Effector memory CD4-positive, alpha-beta T cell (primary cell): ENCODE measurements at places on chromosomes 13 and 19.

DNA sequence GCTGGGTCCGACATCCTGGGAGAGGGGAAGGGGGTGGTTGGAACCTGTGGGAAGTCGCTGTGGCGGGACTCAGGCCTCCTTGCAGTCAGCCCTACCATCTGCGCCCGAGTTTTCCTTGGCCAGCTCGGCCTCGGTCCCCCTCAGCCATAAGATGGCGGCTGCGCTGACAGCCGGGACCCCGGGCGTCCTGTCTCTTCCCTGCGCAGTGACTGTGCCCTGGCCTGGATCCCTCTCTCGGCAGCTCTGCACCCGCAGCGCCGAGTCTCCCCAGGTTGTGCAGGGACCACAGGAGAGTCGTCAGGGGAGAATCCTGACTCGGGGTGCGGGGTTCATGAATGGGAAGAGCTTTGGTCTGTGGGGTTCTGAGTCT lies 345 bp downstream of the ZNF257 start:
- H3K4me3 ChIP-seq, result peak overlapping the region; percentile 82
- peak overlapping the region; percentile 56 for H3K27ac ChIP-seq
- no peaks in the 10 kb centered on the region for H3K27me3 ChIP-seq

DNA sequence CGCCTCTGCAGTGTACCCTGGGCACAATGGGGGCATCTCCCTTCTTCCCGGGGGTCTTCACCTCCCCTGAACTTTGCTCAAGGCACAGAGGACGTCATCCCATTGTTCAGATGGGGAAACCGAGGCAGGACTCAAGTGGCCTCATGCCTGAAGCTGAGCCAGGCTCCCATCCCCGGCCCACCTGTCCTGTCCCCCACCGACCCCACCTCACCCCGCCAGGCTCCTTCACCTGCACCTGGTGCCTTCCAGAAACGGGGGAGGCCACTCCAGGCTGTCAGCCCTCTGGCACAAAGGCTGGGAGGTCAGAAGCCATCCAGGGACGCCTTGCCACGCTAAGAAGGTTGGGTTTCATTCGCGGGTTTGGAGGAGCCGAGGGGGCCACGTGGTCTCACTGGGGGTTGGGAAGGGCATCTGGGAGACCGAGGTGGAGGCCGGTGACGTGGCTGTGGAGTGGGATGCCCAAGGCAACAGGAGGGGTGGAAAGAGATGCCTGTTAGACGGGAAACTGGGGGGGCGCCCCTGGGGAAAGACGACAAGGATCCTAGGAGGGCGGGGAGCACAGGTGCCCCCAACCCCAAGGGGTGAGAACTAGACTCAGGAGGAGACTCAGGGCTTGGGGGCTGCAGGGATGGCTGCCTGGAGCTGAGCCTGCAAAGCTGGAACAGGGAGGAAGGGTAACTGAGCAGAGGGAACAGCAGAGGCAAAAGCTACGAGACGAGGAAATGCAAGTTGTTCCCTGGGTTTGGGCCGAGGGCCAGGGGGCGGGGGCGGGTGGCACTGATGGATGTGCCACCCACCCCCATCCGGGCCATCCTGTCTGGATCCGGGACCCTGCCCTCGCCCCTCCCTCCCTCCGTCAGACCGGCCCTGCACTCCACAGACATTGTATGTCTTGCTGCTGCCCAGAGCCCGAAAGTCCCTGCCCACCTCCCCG lies 6.0 kb upstream of the TCF3 start:
- no peak overlapping the region for H3K4me3 ChIP-seq
- no peaks in the 10 kb centered on the region for H3K27me3 ChIP-seq
- H3K36me3 ChIP-seq, result no peaks in the 10 kb centered on the region

- no peak overlapping the region for H3K27ac ChIP-seq
- no peak overlapping the region for H3K4me3 ChIP-seq
- no peaks in the 10 kb centered on the region for H3K27me3 ChIP-seq
- no peak for DNase-seq
Observed at GRCh38 chr13:31556376-31556775, 182.9 kb upstream of the RXFP2 start.

- peak overlapping the region; percentile 44 for H3K4me3 ChIP-seq
- peak; percentile 26 for DNase-seq
- no peaks in the 10 kb centered on the region for H3K27me3 ChIP-seq
- H3K36me3 ChIP-seq, result no peaks in the 10 kb centered on the region
- H3K27ac ChIP-seq, result peak overlapping the region; percentile 67
Observed at GRCh38 chr19:6654347-6655310, 15.3 kb downstream of the TNFSF14 start.

- H3K4me1 ChIP-seq, result peaks cover 16% of the 10 kb centered on the region
- no peak for DNase-seq
- no peak overlapping the region for H3K4me3 ChIP-seq
Observed at GRCh38 chr19:11735375-11735774, 3.4 kb downstream of the ZNF823 start.

DNA sequence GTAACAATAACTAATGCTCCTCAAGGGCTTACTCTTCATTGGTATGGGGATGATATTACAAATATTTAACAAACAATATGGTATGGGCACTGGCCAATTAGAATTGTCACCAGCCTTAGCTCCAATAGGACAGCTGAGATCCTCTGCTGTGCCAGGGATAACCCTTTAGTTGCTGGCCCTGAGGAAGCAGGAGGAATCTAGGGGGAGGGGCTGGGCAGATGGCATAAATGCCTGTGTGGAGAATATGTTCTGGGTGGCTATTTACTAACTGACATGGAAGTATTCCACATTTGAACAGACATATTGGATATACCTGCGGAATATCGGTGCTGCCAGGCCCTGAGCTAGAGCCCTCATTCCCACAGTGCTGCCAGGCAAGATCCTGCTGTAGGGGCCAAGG lies 16.6 kb upstream of the LRCH1 start:
- H3K36me3 ChIP-seq, result no peaks in the 10 kb centered on the region
- no peak overlapping the region for H3K4me3 ChIP-seq
- no peak for DNase-seq
- no peaks in the 10 kb centered on the region for H3K4me1 ChIP-seq

DNA sequence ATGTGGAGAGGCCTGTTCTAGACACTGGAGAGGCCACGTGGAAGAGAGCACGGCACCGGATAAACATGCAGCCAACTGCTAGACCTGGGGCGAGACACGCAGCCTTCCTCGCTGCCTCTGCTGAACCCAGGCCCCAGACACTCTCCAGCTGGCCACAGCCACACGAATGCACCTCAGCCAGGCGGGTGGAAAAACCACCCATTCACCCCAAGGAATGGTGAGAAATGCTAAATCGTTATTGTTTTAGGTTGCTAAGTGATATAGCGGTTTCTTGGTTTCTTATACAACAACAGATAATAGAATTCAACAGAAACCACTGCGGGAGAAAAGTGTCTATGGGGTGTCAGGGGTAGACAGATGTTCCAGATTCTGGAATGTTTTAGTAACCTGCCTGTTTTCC lies 52.5 kb downstream of the STK24 start:
- peak overlapping the region; percentile 59 for H3K27ac ChIP-seq
- no peaks in the 10 kb centered on the region for H3K27me3 ChIP-seq
- no peaks in the 10 kb centered on the region for H3K36me3 ChIP-seq
- peak; percentile 41 for DNase-seq
